ENCODE measurements at places on chromosomes 7 and 10.
A peak's percentile ranks its signal among the peaks of the same experiment; 100 is the strongest.

- no peak for DNase-seq
Measured at GRCh38 chr7:137895301-137896221, 48.8 kb upstream of the DGKI start.

GRCh38 chr7:31100445-31100844, 48.3 kb downstream of the ADCYAP1R1 start:
- DNase-seq, result no peak

DNA sequence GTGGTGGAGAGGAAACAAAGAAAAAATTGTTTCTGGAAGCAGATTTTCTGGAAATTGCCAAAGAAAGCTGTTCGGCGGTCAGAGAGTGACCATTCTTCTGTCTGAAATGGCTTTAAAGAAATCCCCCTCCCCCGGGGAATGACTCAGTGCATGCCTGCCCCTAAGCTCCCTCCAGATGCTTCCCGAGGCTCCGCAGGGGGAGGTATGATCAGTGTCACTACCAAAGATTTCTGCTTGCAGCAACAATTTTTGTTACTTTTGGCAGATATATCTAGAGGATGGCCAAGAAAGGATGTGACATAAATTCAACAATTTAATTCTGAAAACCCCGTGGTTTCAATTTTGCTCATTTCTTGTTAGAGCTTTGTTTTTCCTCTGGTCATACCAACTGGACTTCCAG, 163.9 kb downstream of the JCAD start:
- DNase-seq, result peak; percentile 91

DNA sequence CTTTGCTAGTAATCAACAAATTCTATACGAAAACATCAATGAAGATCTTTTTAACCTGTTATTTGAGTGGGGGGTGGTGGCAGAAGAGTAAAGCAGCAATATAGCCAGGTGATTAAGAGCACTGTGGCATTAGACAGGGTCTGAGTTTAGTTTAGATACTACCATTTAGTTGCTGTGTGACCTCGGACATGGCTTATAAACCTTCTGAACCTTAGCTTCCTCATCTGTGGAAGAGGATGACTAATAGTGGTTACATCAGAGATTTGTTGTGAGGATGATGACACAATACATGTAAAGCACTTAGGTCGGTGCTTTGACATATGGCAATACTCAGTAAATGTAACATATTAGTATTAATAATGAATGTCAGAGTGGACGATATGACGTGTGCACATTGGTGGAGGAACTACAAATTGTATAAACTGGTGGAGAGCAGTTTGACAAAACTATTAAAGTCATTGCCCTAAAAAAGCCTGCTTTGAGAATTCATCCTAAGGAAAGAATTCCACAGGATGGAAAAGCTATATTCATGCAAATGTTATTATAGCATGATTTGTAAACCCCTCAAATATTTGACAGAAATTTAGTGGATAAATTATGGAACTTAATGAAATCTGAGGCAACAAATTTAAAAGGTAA, 24.3 kb downstream of the SPAG6 start:
- DNase-seq, result no peak

GRCh38 chr10:20634839-20635238, 262.3 kb downstream of the NEBL start:
- DNase-seq, result no peak

DNA sequence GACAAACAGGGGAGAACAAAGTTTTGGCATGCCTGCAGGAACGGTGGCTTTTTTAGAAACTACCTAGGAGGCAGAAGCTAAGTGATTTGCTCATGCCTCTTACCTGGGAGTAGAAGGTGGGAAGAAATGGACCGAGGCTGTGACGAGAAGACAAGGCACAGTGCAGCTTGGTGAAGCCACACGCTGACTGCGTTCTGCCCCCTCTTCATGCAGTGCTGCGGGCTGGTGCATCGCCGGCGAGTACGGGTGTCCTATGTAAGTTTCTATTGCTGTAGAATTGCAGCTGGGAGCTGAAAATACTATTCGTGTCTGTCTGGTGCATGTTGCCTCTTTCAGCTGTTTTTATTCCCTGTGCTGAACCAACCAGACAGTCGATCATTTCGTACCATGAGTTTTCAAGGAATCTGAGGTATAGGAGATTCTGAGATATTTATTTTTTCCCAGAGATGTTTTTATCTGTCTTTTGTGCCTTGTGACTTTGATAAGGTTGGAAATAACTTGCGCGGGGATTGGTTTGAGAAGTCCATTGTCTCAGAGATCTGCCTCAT, 120.9 kb downstream of the CACNB2 start:
- DNase-seq, result no peak

- no peak for DNase-seq
Measured at GRCh38 chr10:78933828-78934531, 134.8 kb upstream of the ZMIZ1 start.

DNA sequence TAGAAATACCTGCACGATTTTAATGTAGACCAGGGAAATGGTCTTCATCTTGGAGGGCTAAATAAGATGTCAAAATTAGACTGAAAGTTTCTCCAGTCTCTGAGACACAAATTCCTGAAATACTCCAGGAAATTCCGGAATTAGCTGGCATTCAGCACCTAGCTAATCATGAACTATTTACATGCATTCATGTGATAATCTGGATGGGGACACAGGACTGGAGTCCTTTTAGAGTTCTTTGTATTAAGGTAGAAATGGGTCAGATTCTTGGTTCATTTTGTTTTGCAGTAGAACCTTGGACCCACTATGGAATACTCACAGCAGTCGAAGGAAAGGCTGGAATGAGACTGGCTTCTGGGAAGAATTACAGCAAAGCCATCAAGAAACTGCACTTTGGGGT, 65.3 kb upstream of the MDFIC start:
- DNase-seq, result no peak

DNA sequence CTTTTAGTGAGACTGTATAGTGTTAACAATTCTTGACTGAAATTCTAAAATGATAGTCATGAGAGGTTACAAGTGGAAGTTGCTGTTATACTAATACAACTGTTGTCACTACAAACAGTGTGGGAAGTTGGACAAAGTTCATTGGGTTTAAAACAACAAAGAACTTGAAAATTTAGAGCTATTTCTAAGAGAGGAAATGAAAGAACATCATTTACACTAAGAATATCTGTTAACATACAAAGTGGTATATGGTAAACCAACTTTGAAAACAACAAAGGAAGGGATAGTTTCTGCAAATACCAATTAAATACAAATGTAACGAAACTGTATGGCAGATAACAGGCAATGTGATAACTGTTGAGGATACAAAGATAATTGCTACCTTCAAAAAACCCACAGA, 11.6 kb downstream of the MTPN start:
- DNase-seq, result no peak

Measured in cardiac muscle cell (in vitro differentiated cells and primary cell).